Urinary bladder (tissue), 4 donors: ENCODE measurements at places on chromosomes 4 and X. TPM values are rescaled to one million over a fixed set of nuclear protein-coding genes. Genes with fewer than 3 reads are reported as not detected.

- no peak for DNase-seq
Observed at GRCh38 chrX:44922980-44923379, 50.0 kb downstream of the KDM6A start.

DNA sequence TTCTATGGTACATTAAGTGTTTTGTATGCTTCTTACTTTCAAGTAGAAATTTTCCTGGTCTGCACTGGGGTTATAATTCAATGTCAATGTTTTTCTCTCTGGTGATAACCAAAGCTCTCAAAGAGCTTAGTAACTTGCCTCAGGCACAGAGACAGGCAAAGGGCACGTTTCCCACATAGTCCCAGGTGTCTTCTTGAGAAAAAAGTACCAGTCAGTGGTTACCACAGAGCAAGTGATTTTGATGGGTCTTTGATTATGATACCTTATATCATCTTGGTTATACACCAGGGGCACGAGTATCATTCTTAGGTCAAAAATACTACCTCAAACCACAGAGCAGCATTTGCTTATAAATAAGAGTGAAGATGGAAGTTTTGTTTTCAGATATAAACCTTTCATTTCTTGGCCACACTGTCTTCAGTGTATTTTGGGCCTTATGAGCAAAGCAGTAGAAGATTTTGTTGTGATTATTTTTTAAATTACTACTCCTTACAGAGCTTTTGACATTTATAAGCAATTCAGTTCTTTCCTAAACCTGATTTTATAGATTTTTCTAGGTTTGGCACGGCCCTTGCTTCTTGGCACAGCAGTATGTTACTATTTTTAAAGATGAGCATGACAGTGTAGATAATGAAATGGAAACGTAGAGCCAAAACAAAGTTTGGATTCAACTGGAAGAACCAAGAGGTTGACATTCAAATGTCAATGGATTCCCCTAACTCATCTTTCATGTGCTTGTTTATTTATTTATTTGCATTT, 85.3 kb upstream of the TLL1 start:
- DNase-seq: no peak

DNA sequence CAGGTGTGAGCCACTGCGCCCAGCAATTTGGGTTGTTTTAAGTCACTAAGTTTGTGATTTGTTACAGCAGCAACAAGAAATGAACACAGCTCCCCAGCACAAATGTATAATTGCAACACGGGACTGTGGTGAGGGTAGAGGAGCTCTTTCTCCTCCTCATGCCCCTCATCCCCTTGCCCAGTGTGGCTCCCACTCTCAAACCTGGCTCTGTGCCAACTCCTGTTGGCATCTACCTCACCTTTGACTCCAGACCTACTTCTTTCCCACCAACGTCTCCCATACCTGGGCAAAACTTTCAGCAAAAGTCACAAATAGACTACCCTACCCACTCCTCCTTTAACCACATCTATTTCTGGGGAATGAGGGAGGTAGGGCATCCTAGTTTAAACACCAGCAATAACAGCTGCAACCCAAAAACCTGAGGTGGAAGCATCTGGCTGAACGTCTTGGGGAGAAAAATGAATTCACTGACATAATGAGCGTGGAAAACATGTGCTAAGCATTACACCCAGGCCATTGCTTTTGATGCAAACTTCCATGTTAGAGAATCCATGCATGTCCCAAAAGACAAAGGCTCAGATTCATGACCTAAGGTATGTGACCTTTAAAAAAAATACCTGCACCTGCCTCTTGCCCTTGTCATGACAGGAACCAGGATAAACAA, 19.2 kb downstream of the LNX1 start:
- DNase-seq: no peak

GRCh38 chr4:137370679-137371078, 161.6 kb downstream of the PCDH18 start:
- no peak for DNase-seq

- no peak for DNase-seq
Observed at GRCh38 chr4:38177035-38177546, 216.9 kb downstream of the PTTG2 start.

DNA sequence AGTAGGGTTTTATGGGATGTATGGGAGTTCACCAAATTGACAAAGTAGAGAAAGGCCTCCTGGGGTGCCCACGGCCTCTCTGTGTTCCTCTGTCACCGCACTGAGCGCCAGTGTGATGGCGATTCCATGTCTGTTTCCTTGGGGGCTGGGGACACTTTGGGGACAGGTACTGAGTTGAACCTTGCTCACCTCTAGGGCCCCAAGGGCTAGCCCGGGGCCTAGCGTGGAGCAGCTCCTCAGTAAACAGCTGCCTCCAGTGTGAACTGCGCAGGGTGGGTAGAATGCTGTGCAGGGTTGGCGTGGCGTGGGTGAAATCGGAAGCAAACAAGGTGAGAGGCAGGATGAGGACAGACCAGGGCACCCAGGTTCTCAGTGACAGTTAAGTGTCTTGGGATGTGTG, 97.8 kb downstream of the PPP2R2C start:
- DNase-seq: no peak

GRCh38 chr4:94412658-94413038, 39.1 kb upstream of the PDLIM5 start:
- no peak for DNase-seq

- DNase-seq: peak; percentile 62
Observed at GRCh38 chr4:54228056-54228527, 1.0 kb upstream of the PDGFRA start.

DNA sequence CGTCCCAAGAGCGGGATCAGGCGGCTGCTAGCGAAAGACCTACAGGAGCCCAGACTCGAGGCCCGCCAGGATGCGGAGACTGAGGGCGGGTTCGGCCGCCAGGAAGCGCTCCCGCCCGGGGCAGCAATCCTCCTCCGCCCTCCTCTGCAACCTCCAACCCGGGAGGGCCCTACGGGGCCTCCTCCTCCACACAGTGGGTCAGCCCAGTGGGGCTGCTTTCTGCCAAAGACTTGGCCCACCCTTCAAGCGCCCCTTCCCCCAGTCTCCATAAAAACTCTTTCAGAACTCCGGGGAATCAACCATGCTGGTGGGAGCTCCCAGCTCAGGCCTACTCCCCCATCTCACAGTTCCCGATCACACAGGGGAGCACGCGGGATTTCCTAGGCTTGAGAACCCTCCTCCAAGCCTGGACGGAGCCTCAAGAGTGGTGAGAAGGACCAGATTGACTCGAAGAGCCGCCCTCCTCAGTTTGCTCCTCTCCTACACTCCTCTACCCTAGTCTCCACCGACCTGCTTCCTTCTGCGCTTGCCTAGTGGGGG, 77.5 kb downstream of the RLIM start:
- DNase-seq: peak; percentile 59

DNA sequence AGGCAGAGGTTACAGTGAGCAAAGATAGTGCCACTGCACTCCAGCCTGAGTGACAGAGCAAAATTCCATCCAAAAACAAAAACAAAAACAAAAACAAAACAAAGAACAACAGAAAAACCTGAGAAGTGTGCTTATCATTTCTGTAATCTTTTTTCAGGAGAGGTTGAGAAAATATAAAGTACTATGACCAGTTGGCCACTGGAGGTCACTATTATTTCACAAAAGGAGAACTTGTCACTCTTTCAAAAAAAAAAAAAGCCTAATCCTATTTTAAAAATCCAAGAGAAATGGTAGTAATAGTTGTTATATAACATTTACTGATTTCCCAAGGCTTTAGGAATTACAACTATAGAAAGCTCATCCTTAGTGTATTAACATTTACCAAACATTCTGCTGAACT, 24.9 kb upstream of the RNF150 start:
- no peak for DNase-seq

DNA sequence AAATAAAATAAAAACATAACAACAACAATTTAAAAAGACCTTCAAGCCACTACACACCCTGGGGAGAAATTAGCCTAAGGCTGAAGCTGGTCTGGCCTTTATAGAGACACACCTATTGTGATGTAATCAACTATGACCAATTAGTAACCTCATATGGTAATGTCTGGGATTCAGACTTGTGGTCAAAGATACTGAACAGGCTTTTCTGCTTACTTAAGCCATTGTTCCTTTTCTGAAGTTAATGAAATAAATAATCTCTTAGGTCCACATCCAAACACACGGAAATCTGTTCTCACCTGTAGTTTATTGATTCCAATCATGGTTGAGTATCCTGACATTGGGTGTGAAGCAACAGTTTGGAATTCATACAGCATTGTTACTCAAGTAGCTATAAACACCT, 152.5 kb downstream of the PLS3 start:
- no peak for DNase-seq

GRCh38 chrX:75230296-75230695, 43.6 kb upstream of the UPRT start:
- no peak for DNase-seq

DNA sequence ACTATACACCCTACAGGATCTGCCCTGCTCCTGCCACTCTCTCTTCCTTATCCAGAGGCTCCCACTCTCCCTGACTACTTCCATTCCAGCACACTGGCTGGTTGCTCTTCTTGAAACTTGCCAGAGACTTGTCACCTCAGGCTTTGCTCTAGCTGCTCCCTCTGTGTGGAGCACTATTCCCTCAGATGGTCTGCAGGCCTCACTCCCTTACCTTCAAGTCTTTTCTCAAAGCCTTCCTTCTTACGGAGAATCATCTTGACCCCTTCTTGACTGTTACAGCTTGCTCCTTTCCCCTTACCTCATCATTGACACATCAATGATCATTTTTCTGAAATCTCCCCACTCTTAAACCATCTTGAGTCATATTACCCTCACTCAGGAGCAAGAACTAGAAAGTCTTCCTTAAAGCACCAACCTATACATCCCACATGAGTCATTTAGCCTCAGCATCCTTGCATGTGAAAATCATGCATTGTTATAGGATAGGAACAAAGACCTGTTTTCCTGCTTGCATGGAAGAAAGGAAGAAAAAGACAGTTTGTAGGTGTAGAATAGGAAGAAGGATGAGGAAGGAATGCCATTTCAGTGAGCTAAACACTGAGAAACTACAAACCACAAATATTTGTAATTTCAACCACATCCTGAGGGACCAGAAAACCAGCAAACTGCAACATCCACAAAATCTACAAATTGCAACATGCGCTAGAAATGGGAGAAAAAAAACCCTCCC, 55.7 kb downstream of the ANTXR2 start:
- DNase-seq: no peak

GRCh38 chrX:121109986-121110385, 62.6 kb downstream of the GLUD2 start:
- no peak for DNase-seq

GRCh38 chrX:153414856-153415510, 3.7 kb downstream of the ZFP92 start:
- no peak for DNase-seq

- DNase-seq: no peak
Observed at GRCh38 chr4:100106982-100107381, 83.3 kb downstream of the DDIT4L start.

GRCh38 chr4:152577708-152578396, 42.0 kb upstream of the FBXW7 start:
- no peak for DNase-seq

- no peak for DNase-seq
Observed at GRCh38 chr4:59500103-59500502, 1700.0 kb upstream of the ADGRL3 start.

DNA sequence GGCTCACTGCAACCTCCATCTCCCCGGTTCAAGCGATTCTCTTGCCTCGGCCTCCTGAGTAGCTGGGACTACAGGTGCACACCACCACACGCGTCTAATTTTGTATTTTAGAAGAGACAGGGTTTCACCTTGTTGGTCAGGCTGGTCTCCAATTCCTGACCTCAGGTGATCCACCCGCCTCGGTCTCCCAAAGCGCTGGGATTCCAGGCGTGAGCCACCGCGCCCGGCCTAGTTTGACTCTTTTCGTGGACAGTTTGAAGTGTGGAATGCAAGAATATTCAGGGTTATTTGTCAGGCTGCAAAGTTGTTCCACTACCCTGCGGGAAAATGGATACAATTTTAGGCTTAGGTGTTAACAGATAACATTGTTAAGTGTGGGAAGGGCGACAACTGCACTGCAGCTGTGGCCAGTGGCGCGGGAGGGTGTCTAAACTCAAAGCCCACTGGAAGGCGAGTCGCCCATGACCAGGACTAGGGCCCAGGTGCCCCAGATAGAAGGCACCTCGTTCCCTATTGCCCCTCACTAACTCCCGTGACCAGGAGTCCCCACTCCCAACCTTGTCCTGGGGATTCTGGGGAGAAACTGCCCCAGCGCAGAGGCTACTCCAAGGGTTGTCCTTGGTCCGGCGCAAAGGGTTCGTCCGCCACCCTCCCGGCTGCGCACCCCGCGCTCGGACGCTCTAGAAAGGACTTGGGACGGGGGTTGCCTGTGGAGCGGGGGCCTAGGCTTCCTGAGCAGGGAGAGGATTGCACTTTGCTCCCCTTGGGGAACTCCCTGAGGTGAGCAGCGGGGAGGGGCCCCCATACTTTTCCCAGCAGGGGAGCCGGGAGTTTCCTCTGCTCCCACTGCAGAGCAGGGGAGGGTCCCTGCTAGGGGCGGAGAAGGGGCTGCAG, 1.1 kb upstream of the CD99 start:
- no peak for DNase-seq

- DNase-seq: no peak
Observed at GRCh38 chr4:82223715-82224114, 150.1 kb downstream of the HNRNPD start.

- DNase-seq: no peak
Observed at GRCh38 chr4:62328526-62328925, 1128.4 kb downstream of the ADGRL3 start.

DNA sequence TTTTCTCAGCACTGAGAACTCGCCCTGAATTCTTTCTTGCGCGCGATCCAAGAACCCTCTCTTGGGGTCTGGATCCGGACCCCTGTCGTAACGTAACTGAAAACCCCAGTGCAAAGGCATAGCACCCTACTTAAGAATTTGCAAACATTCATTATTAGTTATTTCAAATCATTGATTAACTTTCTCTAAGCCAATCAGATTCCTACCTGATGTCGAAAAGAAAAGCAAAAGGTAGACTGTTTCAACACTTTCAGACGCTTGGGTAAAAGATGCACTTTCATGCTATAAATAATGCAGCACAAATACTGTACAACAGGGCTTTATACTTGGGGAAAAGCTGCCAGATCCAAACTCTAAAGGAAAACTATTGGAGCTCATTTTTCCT, 817 bp upstream of the WDR19 start:
- DNase-seq: no peak

SGMS2 gene
- 36.6 TPM for total RNA-seq

ASB5 gene
- total RNA-seq: 40.0 TPM

TCEAL2 gene
- total RNA-seq: 1.8 TPM

ATP1B4 gene
- total RNA-seq: 9.9 TPM

SYTL4 gene
- 18.5 TPM for total RNA-seq

CHRDL1 gene
- 22.6 TPM for total RNA-seq

PHEX gene
- total RNA-seq: 0.53 TPM
